ENCODE measurements at places on chromosomes 6 and 20. TPM values are rescaled to one million over a fixed set of nuclear protein-coding genes. Genes with fewer than 3 reads are reported as not detected.

The HLA-DMA gene
- 35.1 TPM for total RNA-seq

The BTBD3 gene
- 40.2 TPM for total RNA-seq

The CEBPB gene
- total RNA-seq: 61.7 TPM

The MICB gene
- total RNA-seq: 1.5 TPM

The PRRC2A gene
- total RNA-seq: 127 TPM

The CGAS gene
- 6.2 TPM for total RNA-seq

The E2F3 gene
- total RNA-seq: 14.5 TPM

Measured in thyroid gland (tissue), 4 donors.